ENCODE measurements at places on chromosomes 16 and 17. TPM values are rescaled to one million over a fixed set of nuclear protein-coding genes. Genes with fewer than 3 reads are reported as not detected.

DNA sequence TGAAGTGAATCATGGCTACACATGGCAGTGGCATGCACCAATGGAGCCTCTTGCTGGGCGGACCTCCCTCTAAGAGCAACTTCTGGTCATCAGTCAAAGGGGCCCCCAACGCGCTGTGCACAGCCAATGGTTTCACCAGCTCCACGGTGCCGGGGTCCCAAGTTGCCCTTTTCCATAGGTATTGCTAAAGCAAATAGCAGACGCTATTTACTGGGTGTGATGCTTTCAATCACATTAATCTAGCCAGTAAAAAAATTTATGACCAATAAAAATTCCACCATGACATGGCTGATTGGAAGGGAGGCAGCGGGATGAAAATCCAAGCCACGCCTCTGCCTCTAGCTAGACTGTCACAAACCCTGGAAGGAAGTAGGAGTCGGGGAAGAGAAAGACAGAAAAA, 680.3 kb upstream of the SOX9 start:
- peak; percentile 98 for DNase-seq

DNA sequence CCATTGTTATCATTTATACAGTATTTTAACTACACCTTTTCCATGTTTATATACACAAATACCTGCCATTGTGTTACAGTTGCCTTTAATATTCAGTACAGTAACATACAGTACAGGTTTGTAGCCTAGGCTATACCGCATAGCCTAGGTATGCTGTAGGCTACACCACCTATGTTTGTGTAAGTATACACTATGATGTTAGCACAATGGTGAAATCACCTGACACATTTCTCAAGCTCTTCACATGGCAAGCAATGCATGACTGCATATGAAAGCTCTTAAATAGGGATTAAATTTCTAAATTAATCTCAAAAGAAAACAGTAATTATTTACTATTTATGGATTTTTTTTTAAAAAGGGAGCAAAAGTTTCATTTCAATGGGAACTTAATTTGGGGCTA, 12.0 kb downstream of the LRRC37B start:
- DNase-seq, result no peak

DNA sequence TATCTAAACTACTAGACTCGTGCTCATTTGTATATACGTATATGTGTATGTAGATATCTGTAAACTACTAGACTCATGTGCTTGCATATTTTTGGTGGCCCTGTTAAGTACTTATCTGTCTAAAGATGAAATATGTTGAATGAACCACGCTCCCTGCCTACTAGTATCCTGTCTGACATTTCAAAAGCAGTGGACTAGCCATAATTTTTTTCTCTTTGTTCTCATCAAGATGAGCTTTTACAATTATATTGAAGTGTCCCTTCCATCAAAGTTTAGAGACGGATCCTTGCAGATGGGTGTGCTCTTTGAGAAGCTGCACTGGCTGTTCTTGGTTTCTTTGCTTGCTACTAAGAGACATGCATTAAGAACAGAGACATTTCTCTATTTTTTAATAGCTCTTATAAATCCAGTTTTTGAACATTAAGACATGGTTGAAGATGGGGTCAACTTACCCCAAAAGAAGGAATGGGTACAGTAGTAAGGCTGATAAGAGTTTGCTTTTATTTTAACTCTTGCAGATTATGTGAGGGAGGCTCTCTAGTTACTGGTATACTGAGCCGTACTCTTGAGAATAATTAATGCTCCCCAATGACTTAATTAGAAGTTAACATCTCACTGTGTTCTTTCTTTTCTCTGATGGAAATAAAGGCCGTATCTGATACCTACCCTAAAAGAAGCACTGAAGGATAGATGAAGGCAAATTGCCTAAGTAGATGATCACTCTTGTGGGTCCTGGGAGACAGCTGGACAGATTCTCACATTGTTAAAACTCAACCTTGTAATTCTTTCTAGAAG, 3.4 kb downstream of the CNTNAP4 start:
- DNase-seq, result no peak

DNA sequence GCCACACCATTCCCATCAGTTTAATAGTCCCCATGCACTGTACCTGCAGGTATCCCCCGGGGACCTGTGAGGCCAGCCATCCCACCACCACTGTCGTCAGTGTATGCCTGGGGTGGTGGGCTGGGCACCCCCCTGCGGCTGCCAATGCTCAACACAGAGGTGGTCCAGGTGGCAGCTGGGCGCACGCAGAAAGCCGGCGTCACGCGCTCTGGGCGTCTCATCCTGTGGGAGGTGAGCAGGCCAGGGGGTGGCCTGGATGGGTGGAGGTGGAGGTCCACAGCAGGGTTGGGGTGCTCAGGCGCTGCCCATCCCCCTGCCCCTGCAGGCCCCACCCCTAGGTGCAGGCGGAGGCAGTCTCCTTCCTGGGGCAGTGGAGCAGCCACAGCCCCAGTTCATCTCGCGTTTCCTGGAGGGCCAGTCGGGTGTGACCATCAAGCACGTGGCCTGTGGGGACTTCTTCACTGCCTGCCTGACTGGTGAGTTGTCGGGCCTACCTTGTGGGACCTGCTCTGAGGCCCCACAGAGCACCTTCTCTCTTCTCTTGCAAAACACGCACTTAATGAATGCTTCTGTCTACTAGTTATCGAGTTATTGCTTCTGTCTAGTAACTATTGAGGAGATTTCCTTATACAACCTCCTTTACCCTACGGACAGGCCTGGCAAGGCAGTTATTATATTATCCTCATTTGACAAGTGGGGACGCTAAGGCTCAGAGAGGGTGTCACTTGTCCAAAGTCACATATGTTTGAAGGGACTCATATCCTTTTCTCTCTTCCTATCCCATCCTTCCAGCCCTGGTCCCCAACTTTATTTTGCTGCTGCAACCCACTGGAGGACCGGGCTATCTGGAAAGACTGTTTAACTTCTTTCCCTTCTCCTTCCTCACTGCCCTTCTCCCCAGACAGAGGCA, 5.8 kb upstream of the TRAF4 start:
- peak; percentile 54 for DNase-seq

ARHGAP27 gene
- total RNA-seq, result 25.4 TPM

- no peak for DNase-seq
Observed at GRCh38 chr16:68646953-68647659, 2.0 kb downstream of the CDH3 start.

DNA sequence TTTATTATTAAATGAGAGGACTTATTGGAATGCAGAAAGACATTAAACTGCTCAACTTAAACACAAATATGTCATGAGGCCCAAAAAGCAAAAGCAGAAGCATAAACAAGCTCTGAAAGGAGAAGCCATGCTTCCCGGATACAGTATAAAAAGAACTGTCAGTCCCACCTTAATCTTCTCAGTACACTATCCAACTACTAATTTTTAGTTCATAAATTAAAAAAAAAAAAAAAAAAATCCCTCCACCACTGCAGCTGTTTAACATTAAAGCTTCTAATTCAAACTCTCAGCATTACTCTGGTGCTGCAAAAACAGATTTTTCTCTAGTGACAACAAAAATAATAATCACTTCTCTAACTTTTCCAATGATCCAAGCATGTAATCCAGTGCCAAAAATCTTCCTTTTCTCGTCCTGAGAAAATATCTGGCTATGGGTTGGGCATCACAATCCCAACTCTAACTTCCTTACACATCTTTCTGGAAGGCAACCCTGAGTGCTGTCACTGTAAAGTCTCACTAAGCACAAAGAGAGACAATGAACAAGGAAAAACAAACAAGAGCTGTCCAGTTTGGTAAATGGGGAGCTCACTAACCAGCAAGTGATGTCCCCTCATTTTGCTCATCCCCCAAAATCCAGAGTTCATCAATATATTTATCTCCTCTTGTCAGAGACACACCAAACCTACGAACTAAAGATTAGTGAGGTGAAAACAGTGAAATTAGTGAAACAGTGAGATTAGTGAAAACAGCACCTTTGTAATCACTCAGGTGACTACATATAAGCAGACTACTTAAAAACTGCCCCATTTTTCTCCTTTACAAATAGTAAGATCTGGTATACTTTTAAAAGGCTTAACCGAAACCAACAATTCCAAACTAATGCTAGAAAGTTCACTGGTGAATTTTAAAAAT, 5.5 kb downstream of the USP32 start:
- no peak for DNase-seq

DNA sequence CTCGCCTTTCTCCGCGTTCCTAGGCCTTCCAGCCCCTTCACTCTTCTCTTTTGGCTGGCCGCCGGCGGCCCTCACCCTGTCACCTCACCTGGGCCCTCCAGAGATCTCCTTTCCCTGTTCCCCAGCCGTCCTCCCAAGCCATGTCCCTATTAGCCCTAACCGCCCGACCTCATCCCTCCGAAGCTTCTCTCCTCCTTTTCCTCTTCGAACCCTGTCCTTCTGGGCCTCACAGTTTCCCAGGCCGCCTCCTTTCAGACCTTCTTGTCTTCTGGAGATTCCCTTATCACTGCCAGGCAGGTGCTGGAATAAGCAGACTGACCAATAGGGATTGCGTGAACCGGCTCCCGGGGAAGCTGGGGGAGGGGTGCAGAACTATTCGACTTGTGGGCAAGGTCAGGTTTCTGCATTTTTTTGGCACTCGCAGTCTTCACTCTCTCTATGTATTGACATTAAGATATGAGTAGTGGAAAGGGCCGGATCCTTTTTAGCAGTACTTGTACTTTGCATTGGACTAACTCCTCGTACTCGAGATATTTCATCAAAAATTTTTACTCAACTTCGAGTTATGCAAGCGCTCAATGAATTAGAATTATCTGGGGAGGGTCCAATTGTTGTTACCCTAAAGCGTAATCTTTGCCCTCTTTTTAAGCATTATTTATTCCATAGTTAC, 690 bp downstream of the RHOT1 start:
- DNase-seq, result peak; percentile 61

GRCh38 chr16:80369138-80369958, 171.4 kb upstream of the DYNLRB2 start:
- peak; percentile 16 for DNase-seq

DNA sequence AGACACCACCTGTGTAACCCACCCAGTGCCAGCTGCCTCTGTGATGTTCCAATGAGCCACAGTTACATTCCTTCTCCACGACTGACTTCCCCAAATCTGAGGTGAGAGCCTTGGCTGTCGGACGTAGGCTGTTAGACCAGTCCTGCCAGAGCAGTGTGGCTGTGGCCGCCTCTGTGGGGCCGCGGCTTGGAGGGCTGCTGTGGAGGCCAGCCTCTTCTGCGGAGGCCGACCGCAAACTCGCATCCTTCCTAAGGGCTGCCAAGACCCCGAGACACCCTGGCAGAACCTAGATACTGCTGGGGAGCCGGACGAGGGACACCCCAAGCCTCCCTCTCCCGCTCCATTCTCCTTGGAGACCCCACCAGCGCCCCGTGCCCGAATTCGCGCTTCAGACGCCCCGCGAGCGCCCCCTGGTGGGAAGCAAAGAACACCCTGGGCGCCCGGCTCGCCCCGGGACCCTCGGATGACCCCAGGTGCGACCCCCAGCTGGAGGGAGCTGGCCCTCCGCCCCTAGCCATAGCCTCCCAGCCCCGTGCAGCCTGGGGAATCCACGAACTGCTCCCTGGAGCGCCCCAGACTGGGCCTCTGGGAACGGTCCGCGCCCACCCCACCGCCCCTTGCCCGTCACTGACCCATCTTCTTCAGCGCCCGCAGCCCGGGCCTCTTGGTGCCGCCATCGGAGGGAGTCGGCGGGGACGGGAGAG, 547 bp downstream of the PLCD3 start:
- peak; percentile 42 for DNase-seq

GRCh38 chr17:48144976-48145798, 37.6 kb downstream of the SNX11 start:
- no peak for DNase-seq

KIF18B gene
- 21.7 TPM for total RNA-seq

AURKB gene
- total RNA-seq, result 67.6 TPM

ZPBP2 gene
- total RNA-seq, result not detected

HLF gene
- 6.0 TPM for total RNA-seq

- no peak for DNase-seq
Observed at GRCh38 chr17:56809106-56809819, 24.5 kb downstream of the C17orf67 start.

- no peak for DNase-seq
Observed at GRCh38 chr16:27235938-27236245, 32.6 kb downstream of the KDM8 start.

- DNase-seq, result no peak
Observed at GRCh38 chr16:81641395-81642106, 137.5 kb upstream of the PLCG2 start.

- DNase-seq, result no peak
Observed at GRCh38 chr17:34920676-34921075, 40.6 kb downstream of the CCT6B start.

DNA sequence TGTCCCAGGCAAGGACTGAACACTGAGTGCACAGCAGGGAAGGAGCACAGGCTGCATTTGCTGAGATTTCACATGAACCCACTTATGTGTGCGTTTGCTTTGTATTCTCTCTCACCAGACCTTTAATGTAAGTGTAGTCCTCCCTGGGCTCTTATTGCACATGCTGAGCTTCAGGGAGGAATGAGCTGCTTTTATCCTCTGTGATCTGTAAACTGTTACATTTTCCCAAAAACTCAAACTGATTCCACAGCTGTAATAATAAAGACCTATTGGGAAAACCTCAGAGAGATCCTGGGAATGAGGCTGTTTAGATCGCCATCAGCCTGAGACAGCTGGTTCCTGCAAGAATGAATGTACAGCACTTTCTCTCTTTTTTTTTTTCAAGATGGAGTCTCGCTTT, 53.6 kb upstream of the ADORA2B start:
- no peak for DNase-seq

Data from Caki2 (cell line).